IMR-90 (cell line): ENCODE measurements at places on chromosomes 2 and 18.

- DNase-seq, result no peak
Observed at GRCh38 chr2:227267410-227268115, 57.5 kb upstream of the MFF start.

- no peak for DNase-seq
Observed at GRCh38 chr2:187215532-187216240, 232.4 kb downstream of the CALCRL start.

GRCh38 chr18:2108591-2108990, 462.7 kb downstream of the METTL4 start:
- no peak for DNase-seq

DNA sequence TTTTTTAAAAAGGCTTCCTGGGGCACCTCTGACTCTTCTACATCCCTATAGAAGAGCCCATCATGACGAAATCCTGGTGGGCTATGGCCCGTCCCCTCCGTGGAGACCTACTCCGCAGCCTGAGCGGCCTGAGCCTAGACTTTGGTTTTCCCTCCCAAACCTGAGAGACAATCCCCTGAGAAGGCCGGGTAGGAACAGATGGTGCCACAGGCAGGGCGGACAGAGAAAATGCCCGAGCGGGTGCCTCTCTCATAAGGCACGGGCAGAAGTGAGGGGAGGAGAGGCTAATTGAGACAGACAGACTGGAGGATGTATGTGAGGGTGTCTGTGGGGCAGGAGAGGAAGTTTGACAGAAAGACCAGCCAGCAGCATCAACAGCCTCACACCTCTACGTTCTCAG, 20.2 kb upstream of the SFXN5 start:
- no peak for DNase-seq

- no peak for DNase-seq
Observed at GRCh38 chr2:122636097-122636496, 880.6 kb downstream of the TSN start.

- DNase-seq, result no peak
Observed at GRCh38 chr18:76993573-76993972, 139.0 kb downstream of the MBP start.

- DNase-seq, result no peak
Observed at GRCh38 chr2:241108271-241109209, 6.5 kb upstream of the MTERF4 start.

DNA sequence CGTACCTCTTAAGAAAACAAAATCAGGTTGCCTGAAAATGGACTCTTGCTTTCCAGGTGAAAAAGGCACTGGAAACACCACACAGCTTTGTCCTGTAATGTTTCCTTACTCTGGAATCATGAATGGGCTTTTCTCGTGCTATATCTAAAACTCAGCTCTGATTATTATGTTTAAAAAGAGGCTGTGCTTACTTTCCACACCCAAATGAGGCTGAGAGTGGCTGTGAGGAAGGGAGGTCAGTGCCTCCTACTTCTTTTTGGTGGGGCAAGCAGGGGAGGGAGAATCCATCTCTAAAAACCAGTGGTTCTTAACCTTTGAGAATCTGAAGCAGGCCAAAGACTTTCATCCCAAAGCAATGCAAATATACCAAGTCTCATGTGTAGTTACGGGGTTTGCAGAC, 148.6 kb downstream of the FAM210A start:
- DNase-seq, result no peak

- DNase-seq, result no peak
Observed at GRCh38 chr2:210366675-210367080, 51.7 kb upstream of the MYL1 start.

GRCh38 chr18:43396266-43396665, 119.0 kb upstream of the SYT4 start:
- no peak for DNase-seq

DNA sequence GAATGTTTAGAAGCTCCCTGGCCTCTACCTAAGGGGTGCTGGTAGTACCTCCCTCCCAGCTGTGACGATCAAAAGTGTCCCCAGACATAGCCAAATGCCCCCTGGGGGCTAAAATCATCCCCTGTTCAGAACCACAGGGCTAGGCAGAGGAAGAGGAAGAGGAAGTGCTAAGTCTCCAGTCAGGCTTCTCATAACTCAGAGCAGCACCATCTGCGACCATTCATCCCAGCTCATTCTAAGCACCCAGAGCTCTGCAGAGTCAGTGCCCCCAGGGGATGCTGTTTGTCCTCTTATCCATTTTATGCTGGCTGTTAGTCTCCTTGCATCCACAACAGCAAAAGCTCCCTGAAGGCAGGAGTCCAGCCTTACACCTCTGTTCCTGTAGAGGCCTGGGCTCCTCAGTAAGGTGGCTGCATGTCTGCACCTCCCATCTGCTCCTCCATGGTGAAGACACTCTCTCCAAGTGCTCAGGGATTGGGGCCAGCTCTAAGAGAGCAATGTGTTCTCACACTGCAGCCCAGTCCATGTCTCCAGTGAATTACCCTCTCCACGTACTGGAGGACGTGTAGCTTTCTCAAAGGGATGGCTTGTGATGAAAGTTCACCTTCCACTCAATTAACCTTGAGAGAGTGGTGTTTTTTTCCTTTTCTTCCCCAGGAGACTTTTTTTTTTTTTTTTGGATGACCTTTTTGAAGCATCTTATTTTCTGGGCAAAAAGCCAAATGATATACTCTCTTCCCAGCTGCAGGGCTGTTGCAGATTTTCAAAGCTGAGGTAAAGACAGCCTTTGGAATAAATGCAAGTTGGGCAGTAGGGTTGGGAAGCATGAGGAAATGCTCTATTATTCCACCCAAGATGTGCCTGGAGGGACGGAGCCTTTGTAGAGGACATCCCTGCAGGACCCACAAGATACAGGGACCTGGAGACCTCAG, 158.9 kb upstream of the SLC14A2 start:
- no peak for DNase-seq

GRCh38 chr2:147913701-147914480, 69.1 kb downstream of the ACVR2A start:
- peak; percentile 4 for DNase-seq

DNA sequence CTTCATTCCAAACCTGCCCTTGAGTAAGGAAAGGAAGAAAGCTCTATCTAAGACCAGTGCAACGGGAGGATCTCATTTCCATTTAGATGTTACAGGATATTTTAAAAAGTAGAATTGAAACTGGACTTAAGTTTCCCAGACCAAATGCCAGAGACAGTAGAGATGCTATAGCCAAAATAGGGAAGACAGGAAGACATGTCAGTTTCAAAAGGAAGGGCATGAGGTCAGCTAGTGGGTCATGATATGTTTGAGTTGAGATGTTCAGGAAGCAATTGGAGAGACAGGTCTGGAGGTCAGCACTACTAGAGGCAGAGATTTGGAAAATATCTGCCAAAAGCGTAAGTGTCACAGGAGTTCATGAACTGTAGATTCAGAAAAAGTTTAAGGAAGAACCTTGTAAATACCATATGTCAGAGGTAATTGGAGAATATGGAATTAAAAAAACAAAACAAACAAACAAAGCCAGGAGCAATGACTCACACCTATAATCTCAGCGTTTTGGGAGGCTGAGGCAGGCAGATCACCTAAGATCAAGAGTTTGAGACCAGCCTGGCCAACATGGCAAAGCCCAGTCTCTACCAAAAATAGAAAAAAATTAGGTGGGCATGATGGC, 50.8 kb downstream of the EPHA4 start:
- no peak for DNase-seq

DNA sequence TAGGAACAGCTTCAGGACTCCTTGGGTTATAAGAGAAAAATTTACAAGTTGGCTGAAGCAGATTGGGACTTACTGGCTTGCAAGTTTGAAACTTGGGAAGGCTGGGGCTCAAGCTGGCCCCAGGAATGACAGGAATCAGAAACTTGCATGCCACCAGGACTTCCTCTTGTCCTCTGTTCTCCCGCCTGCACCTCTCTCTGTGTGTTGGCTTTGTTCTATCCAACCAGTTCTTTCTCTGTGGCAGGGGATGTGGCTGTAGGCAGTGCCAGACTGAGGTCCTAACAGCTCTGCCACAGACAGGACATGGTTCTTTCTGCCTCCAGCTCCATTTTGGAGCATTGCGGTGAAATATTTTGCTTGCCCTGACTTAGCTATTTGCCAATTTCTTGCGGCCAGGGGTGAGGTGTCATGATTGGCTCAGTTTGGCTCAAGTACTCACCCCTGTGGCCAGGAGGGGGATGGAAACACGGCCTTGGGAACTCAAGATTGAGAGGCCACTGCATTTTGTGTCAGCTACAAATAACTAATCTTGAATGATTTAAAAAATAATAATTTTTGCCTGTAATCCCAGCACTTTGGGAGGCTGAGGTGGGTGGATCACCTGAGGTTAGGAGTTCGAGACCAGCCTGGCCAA, 48.9 kb downstream of the MEP1B start:
- DNase-seq, result no peak

GRCh38 chr2:45332567-45332966, 278.5 kb downstream of the SRBD1 start:
- no peak for DNase-seq

DNA sequence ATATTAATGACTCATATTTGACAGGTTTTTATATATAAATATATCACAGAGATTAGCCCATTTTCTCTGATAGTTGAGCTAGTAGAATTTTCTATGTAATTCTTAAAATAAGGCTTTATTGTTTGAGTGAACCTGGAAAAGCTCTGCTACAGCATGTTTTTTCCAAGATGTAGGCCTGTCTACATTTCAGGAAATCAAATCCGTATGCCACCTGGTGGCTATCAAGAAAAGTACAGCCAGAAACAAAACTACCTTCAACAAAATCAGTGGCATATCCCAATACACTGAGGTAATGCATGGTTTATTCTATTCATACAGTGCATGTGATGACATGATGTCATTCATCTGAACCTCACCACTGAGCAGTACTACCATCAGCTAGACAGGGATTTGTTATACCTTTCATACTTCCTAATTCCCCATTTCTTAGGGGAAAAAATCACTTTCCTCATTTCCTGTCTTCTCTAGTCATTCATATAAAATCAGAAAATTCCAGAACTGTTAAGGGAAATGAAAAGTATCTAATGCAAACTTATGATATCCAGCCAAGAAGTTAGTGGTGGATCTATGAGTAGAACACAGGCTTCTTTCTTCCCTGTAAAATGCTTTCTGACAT, 310.4 kb upstream of the SYT4 start:
- DNase-seq, result peak; percentile 41

DNA sequence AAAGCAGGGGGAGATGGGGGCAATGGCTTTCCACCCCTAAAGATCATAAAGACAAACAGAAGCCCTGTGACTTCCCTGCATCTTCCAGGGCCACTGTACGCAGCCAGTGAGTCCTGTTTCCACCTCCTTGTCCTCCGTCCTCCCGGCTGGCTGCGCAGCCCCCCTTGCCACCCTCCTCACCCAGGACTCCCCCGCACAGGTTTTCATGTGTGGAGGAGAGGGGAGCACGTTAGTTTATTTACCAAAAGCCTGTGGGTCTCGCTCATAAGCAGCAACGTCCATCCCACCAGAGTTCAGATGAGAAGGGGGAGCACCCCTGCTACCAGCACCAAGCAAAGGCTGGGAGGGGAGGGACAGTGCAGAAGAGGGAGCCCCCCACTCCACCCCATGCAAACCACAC, 11.7 kb downstream of the CYP26B1 start:
- DNase-seq, result no peak

DNA sequence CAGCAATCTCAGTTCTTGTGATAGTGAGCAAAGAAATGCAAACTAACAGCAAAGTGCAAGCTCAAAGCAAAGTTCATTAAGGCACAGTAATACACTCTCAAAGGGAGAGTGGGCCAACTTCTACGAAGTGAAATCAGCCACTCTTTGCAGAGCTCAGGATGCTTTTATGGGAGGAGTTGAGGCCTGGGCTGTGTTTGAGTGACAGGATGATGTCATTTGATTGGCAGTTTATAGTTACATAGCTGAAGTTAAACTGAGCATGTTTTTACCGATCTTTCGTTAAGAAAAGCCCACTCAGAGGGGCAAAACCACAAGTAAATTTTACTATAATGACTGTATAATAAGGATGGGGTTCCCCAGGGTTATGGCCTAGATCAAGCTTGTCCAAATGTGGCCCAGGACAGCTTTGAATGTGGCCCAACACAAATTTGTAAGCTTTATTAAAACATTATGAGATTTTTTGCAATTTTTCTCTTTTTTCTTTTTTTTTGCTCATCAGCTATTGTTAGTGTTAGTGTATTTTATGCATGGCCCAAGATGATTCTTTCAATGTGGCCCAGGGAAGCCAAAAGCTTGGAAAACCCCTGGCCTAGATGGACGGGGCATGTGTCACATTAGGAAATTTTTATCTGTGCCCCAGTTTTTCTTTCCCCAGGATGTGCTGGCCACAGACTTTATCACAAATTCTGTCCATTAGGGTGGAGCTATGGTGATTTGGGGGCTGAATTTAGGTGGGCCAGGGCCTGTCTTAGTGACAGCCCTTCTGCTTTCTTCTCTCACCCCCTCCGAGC, 8.3 kb upstream of the DNAH7 start:
- DNase-seq, result no peak

GRCh38 chr18:59272221-59272888, 899 bp downstream of the RAX start:
- DNase-seq, result no peak

GRCh38 chr2:67922080-67922785, 140.6 kb downstream of the C1D start:
- DNase-seq, result no peak

GRCh38 chr18:55534547-55534946, 53.4 kb downstream of the TCF4 start:
- DNase-seq, result peak; percentile 51

- DNase-seq, result no peak
Observed at GRCh38 chr18:12976305-12976704, 14.9 kb upstream of the CEP192 start.

GRCh38 chr2:111664275-111664850, 219.6 kb downstream of the ANAPC1 start:
- no peak for DNase-seq

DNA sequence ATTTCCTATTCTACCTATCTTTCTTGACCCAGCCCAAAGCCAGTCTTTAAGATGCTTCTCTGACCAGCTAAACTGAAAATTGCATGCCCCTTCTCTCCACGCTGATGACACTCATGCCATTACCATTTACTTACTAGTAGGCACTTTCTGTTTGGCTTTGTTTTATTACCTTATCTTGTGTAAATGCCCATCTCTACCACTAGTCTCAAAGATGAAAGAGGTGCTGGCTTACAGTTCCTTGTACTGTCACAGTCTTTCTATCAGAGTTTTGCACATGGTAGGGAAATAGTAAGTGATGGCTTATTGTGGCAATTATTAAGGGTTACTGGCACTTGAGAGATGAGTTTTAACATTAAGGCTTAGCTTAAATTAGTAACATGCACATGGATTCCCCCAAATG, 352.1 kb downstream of the RBM43 start:
- no peak for DNase-seq
